ENCODE measurements at places on chromosomes 3 and 15.

DNA sequence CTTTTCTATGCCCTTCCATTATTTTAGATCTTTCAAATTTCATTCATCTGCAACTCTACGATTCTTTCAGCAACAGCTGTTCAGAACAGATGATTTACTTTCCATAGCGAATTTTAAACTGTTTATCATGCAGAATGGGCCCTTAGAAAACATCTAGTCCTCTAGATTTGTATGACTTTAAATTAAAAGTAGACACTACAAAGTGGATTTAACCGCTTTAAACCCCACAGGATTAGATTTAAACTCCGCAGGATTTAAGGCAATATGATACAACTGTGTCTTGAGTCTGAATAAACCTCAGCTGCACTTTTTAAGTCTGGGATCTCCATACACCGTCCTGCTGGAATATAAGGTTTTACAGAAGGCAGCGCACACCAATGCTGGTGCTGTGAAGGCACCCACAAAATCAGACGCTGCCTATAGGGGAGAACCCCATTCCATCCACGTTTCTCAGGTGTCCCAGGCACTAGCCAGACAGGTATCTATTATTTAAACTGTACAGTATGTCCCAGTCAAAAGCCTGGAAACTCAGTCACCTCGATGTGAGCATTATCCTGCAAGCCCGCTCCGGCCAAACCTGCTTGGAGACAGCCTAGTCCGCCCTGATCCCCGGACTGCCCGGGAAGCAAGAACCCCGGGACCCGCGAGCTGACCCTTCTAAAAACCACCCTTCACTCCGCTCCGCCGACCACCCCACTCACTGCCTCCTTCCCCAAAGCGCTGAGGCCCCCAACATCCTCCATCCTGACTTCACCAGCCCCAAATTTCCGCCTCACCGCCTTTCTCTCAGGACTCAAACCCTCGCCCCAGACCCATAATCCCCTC lies 768 bp downstream of the ANO10 start:
- DNase-seq, result no peak

- DNase-seq, result no peak
These were observed 336.1 kb upstream of the PROK2 start for GRCh38 chr3:72120806-72121778.

- no peak for DNase-seq
These were observed 7.3 kb downstream of the TRA2B start for GRCh38 chr3:185930393-185931107.

DNA sequence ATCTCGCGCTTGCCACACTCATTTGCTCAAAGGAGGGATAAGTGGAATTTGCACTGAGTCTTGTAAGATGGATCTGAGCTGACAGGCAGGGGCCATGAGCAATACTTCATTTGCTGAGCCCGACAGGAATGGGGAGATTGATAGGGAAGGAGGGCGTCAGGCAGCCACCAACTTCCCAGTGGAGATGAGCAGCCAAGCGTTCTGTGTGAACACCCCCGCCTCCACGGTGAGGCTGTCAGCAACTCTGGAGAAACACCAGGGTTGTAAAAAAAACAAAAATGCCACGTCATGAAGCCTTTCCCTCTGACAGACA lies 36.8 kb downstream of the TLE3 start:
- no peak for DNase-seq

DNA sequence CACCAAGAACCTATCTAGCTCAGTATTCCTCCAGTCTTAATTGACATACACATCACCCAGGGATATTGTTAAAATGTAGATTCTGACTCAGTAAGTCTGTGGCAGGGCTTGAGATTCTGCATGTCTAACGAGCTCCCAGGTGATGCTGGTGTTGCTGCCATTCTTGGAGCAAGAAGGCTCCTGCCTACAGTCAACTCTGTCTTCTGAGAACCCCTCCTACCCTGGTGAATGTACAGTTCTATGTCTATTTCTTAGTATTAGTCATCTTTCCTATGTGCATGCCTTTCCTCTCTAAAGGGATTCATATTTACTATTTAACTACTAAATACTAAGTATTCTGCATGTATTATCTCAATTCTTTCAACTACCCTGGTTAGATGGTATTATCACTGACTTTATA lies 268.7 kb downstream of the EDEM1 start:
- no peak for DNase-seq

DNA sequence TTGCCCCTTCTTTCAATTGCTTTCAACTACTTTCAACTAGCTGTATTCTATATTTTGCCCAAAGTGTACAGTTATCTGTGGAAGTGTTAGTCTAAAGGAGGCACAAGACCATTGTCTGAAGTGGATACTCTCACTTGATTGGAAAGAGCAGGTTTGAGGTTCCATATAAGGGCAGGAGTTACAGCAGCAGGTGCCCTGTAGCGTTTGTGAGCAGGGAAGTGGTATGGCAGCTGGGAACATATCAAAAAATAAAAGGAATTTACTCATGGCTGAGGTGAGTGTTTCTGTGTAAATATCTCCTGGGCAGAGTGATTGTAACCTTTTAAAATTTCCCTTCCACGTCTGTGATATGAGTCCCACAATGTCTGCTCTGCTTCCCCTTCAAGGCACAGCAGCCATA lies 38.5 kb upstream of the DNAJC13 start:
- DNase-seq, result no peak

- DNase-seq, result no peak
These were observed 129.9 kb downstream of the SMAD6 start for GRCh38 chr15:66831801-66832390.
